ENCODE measurements at places on chromosomes 6 and 20. TPM values are rescaled to one million over a fixed set of nuclear protein-coding genes. Genes with fewer than 3 reads are reported as not detected.

GRCh38 chr20:48538058-48538825, 289.6 kb downstream of the PREX1 start:
- peak; percentile 99 for DNase-seq

Gene VIP
- not detected for total RNA-seq

- no peak for DNase-seq
Measured at GRCh38 chr6:127279815-127280214, 13.2 kb downstream of the RNF146 start.

DNA sequence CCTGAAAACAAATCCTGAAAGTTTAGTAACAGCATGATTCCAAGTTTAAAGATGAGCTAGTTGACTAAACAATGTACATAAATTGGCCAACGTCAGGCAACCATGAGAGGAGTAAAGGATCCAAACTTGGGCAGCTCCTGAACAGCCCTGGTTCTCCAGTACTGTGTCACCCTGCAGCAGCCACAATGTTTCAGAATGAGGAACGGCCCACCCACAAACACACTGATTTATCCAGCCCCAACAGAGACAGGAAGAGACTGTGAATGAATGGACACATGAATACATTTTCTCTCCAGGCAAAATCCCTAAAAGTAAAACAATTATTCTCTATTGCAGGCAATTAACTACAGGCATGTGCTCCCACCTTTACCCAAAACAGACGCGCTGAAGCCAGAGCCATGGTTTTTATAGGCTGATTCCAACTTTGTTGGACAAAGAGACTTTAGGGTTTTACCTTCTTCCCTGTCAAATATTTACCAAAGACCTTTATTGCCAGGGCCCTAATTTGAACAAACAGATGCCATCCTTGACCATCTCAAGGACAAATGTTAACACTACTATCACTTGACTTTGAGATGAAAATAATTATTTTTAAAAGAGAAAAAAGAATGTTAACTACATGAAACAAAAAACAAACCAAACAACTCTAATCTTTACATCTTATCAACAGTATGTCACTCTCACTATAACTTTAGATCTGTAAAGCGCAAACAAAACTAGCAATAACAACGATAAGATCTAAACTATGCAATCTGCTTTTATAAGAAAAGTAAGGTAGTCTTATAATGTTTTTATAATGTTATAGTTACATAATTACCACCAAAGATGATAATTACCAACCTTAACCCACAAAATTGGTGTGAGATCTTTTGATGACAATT, 22.9 kb downstream of the CNKSR3 start:
- DNase-seq, result no peak

DNA sequence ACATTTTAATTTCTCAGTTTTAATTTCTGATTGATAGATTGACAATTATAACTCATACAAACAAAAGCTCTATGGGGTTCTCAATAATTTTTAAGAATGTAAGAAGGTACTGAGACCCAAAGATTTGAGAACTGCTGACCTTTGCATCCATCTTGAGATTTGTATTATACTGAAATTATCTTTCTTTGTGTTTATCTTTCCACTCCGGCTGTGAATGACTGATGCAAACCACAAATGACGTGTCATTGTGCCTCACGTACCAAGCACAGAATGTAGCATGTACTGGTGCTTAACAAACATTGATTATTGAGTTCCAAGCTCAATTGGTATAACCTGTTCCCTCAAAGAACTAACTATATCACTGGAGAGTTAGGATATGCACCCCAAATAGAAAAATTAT, 152.1 kb upstream of the SMLR1 start:
- DNase-seq, result no peak

GRCh38 chr20:32037929-32038328, 14.1 kb upstream of the HCK start:
- no peak for DNase-seq

GRCh38 chr20:23007462-23007861, 27.6 kb upstream of the SSTR4 start:
- no peak for DNase-seq

DNA sequence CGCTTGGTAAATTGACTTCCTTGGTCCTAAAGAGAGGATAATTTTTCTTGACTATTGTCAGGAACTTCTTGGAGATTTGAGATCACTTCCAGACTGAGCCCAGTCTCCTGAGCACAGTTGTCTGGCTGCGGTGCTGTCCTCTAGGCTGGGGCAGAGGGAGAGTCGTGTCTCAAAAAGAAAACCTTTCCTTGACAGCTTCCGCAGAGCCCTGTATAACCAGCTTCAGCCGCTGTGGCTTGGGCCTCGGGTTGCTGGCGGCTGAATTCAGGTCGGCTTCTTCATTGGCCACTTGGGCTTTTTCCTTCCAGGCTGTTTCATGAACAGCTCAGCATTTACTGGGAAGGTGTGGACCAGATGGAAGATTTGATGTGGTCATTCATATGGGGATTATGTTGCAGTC, 75.9 kb downstream of the DHX35 start:
- DNase-seq, result no peak

GRCh38 chr20:60116128-60116909, 158.1 kb downstream of the CDH26 start:
- DNase-seq, result no peak

DNA sequence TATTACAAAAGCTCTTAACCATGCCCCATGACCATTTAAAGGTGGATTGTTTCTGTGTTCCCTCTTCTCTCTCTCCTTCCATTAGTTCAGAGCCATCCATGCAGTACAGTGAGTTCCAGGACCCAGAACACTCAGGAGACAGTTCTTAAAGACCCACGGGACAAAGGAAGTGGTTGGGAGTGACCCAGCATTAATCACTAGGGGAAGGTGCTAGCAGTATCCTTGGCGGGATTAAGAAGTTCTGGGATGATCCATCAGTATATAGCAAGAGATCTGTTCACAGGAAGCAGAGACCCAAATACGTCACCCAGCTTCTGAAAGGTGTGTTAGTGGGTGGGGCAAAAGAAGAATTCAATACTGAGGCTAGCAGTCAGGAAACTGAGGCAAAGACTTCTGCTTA, 154.1 kb downstream of the PHF3 start:
- no peak for DNase-seq

Gene BPIFB2
- not detected for total RNA-seq

GRCh38 chr20:50304923-50305635, 114.4 kb downstream of the CEBPB start:
- DNase-seq, result no peak

- peak; percentile 43 for DNase-seq
Measured at GRCh38 chr6:16909658-16910360, 148.5 kb upstream of the ATXN1 start.

- no peak for DNase-seq
Measured at GRCh38 chr6:154229786-154230185, 126.8 kb downstream of the IPCEF1 start.

Gene CALHM5
- total RNA-seq, result not detected

- DNase-seq, result no peak
Measured at GRCh38 chr6:156827382-156827781, 50.2 kb downstream of the ARID1B start.

- peak; percentile 40 for DNase-seq
Measured at GRCh38 chr20:40689943-40690835, 1.2 kb upstream of the MAFB start.

DNA sequence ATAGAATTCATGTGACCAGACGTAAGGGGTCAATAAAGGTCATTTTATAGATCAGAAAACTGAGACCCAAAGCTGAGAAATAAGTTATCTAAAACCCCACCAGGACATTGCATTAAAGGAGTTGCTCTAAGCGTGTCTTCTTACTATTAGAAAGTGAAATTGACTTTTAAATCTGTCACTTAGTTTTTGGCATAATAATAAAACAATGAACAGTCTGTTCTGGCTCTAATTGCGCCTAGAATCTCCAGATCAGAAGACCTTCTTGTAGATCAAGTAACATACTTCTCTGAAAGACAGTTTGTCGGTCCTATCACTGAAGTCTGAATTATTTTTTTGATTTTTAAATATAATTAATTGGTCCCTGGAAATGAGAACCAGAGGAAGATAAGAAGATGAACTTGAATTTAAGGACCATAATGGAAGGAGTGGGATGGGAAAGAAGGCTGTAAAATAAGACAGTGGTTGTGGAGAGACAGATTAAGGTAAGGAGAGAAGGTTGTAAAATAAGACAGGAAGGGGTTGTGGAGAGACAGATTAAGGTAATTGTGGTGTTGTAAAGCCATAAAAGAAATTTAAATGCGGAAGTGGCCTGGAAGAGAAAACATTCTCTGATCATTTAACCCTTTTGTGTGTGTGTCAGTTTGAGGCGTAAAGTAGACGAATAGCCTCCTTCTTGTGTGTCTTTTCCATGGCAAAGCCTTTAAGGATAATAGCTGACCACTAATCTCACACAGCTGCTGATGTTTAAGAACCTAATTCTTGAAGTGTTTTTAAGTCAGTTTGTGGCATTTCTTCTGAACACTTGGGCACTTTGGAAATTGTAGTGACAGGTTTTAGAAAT, 20.1 kb downstream of the TOP1 start:
- no peak for DNase-seq

DNA sequence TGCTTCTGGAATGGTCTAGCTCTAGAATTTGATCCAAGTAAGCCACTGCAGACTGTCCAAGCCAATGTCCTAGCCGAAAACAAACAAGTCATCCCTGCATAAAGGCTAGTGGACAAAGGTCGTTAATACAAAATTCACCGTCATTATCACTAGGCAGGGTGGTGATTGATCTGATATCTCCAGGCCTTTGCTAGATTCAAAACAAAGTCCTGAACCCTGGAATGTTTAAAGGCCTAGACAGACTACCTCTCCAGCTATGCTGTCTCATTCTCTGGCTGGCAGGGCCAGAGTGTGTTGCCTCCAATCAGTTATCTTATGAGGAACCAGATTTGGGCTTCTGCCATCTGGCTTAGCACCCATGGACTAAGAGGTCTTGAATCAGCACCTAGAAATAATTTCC, 38.3 kb downstream of the MAP7 start:
- no peak for DNase-seq

Data from PC-9 (cell line).